ENCODE measurements at places on chromosomes 1 and 21.

DNA sequence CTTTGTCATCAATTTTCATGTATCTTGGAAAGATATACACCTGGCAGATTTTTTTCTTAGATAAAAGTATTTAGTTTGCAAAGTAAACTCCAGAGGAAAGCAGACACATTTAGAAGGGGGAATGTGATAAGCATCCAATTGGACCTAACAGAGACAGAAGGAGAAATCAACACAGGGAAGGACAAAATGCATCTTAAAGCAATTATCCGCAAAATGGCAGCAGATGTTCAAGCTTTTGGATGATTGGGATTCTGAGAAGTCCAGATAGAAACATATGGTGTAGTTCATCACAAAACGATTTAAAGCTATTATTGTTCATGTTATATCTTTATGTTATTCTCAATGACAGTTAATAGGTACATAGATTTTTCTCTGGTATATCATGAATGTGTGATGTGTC is 1153.1 kb upstream of the B3GALT2 start:
- no peak for DNase-seq

DNA sequence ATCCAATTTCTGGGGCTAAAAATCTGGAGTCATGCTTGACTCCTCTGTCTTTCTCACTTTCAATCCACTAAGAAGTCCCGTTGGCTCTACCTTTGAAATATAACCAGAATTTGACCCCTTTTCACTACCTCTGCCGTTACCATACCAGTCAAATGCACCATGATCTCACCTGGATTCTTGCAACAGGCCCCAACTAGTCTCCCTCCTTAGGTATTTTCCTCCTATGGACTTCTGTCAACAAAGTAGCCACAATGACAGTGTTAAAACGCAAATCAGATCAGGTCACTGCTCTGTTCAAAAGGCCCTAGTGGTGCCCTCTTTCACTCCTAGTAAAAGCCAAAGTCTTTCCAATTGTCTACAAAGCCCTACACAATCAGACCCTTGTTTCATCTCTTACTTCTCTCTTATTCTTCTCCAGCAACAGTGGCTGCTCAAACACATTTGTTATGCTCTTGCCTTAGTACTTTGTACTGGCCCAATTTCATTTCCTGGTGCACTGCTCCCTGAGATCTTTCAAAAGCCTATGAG is 35.7 kb upstream of the AGL start:
- DNase-seq: no peak

DNA sequence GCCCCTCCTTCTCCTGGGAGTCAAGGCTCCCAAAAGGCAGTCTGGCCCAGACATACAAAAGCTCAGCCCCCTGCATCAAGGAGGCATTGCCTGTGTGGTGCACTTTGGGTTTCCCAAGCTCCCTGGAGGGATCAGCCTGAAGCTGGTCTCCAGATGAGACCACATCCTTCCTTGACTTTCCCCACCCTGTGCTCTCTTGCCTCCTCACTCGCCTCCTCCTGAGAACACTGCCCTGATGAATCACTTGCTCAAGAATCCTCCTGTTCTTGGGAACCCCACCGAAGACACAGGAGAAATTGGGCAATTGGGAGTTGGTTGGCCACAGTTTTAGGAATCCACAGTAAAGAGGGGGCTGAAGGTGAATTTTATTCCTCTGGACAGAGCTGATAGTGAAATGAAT is 34.8 kb upstream of the LYST start:
- no peak for DNase-seq

GRCh38 chr21:42356650-42357049 is 5.9 kb upstream of the TFF2 start:
- DNase-seq: no peak

DNA sequence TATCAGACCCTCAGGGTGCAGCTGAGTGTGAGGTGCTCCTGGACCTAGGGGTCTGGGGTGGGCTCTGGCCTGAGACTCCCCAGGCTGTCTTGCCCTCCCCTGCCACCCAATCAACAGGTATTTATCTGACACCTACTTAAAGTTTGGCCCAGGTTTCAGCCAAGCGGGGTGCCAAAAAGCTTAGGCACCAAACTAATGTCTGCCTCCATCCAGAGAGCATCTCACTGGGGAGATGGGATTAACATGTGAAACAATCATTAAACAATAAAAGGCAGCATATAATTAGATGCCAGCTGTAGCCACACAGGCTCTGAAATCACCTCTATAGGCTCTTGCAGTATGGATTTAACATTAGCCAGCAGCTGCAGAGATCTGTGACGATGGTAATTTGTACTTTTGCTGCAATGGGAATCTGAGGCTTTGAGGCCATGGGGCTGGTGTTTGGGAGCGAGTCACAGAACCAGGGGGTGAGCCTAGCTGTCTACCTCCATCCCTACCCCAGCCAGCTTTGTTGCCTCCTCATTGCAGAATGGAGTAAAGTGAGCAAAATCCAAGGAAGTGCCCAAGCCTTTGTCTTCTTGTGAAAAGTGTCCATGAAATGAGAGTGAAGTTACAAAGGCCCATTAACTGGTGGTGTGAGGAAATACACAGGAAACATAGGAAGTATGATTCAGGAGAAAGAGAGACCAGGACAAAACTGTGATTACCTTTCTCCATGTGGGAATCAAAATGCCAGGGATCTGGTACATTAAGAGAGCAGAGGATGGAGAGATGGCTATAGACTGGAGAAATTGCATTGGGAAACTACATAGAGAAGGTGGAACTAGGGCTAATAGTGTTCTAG is 36.1 kb downstream of the EIF2D start:
- DNase-seq: no peak

GRCh38 chr21:25133939-25134338 is 473.3 kb downstream of the MRPL39 start:
- no peak for DNase-seq

- no peak for DNase-seq
Observed at GRCh38 chr1:13430495-13430894, 20.2 kb downstream of the PRAMEF20 start.

GRCh38 chr1:91308544-91308943 is 96.1 kb downstream of the HFM1 start:
- no peak for DNase-seq

DNA sequence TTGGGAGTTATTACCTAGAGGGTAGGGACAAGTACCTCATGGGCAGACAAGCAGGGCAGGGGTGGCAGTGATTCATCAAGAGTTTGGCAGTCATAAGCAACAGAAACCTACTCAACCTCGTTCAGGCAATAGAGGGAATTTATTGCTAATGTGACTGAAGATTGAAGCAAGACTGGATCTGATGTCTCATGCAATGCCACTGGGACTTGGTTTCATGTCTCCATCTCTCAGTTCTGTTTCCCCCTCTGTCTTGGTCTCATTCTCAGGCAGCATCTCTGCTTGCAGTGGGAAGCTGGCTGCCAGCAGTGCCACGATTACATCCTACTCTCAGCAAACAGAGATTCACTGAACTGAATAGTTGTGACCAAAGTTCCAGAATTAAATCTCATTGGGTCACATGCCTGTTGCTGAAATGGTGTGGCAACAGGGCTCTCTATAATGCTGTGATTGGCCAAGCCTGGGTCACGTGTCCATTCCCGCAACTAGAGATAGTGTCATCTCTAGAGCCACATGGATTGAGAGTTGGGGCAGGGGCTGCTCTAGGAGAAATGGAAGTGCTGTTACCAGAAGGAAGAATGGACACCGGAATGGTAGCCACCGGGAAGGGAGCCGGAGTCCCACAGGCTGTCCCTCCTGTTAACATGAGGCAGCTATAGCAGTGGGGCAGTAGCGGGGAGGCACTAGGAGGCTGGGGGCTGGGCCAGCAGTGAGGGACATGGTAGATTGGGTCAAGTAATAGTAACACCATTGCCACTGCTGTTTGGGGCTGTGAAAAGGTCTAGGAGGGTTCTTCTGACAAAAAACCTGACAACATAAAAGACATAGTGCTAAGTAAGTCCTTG is 3.9 kb upstream of the CDC42 start:
- DNase-seq: no peak

- no peak for DNase-seq
Observed at GRCh38 chr1:204947338-204947737, 76.7 kb downstream of the NFASC start.

- no peak for DNase-seq
Observed at GRCh38 chr1:244796719-244797406, 38.6 kb upstream of the COX20 start.

DNA sequence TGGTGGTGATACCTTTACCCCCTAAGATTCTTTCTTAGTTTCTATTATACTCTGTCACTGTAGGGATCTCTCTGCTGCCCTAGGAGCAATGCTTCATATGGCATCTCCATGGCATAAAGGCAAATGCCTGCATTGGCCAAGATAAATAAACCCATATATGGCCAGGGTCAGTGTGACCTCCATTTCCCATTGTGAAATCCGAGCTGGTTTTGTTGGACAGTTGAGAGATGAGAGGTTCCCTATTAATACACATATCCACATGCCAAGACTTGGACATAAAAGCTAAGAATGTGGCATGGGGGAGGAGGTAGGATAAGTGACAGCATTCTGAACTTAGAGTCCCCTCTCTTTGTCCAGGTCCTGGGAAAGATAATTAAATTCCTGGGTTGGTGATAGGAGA is 1.4 kb downstream of the TPM3 start:
- DNase-seq: no peak

DNA sequence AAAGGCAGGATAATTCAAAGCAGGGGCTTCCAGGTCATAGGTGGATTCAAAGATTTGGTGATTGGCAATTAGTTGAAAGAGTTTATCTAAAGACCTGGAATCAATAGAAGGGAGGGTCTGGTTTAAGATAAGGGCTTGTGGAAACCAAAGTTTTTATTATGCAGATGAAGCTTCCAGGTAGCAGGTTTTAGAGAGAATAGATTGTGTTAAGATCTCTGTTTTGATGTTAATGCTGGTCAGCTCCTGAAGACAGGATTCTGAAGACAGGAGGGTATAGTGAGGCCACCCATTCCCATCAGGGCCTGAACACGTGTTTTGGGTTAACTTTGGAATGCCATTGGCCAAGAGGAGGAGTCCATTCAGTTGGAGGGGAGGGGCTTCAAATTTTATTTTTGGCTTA is 6.1 kb upstream of the PTBP2 start:
- DNase-seq: no peak

DNA sequence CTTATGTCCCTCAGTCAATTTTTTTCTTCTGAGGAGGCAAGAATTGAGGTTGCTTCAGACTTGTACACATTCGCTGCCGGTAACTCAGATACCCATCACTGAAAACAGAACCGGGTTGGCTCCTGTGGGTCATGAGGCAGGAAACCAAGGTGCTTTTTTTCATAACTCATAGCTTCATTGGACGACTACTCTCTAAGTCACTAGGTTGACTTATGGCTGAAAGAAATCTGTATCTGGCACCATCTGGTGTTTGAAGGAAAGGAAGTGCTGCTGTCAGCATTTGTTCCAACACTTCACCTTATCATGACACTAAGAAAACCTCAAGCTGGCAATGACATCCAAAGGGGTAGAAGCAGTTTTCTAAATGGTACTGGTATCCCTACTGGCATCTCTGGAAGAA is 82.3 kb downstream of the TBX19 start:
- DNase-seq: no peak
